Astrocyte of the cerebellum (primary cell): ENCODE measurements at places on chromosomes 2 and 18.

DNA sequence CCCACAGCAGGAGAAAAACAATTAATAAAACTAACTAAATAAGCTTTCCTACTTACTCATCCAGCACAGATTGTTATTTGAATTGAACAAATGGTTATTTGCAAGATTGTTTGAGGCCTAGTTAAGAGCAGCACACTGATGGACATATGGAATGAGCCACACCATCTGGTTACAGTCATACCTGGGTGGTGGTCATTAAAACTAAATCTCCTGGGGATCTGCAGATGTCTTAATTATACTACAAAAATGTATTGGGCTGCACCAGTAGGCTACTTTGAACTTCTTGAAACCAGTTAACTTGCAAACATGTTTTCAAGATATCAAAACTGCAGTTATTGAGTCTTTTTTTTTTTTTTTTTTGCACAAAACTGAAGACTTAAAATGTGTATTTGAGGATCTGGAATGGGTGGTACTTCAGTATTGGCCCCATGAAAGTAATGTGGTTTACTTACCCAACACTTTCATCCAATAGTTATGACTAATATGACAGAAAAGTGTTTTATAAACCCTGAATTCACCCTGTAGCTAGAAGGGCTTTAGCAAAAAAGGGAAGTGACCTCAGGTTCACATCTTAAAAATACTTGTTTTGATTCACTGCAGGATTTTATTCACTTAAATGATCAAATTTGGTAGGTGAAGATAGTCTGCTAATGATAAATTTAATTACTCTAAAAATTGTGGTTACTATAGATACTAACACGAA lies 10.8 kb downstream of the AGFG1 start:
- DNase-seq, result no peak

DNA sequence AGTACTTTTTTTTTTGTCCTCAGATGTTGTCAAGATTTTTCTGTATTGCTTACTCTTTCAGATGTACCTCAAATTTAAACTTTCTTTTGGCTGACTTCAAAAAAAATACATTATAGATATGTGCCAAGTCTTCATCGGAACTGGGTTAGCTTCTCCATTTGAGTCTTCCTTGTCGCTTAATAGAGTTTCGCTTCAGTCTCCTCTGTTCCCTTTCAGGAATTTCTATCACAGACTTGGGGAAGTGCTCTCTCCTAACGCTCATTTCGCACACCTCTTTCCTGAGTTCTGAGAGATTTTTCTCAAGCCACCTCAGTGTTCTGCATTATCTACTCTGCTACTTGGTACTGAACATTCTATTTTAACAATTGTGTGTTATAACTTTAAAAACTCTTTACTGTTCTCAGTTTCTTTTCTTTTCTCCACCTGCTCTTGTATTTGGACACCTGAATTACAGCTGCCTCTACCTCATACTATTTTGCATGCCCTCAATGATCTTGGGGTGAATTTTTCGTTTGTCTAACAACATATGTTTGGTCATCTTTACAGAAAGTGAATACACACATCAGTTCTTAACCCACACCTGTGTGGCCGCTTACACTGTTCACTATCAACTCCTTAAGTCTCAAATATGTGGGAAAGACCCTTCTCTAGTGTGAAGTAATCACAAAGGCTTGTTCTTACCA lies 16.5 kb downstream of the PTPN2 start:
- no peak for DNase-seq

DNA sequence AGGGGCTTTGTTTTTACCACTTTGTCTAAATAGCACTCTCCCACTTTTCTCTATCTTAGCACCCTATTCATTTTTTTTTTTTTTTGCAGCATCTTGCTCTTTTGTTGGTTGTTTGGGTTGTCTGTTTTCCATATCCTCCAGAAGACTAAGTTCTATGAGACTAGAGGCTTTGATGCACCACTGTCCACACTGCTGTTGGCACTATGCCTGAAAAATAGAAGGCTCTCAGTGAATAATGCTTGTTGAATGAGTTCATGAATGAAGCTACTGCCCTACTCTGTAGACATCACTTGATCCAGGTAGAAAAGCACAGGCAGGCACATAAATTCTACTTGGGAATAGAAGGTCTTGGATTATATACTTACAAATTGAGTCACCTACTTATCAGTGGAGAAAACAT lies 7.3 kb downstream of the IL1A start:
- no peak for DNase-seq

DNA sequence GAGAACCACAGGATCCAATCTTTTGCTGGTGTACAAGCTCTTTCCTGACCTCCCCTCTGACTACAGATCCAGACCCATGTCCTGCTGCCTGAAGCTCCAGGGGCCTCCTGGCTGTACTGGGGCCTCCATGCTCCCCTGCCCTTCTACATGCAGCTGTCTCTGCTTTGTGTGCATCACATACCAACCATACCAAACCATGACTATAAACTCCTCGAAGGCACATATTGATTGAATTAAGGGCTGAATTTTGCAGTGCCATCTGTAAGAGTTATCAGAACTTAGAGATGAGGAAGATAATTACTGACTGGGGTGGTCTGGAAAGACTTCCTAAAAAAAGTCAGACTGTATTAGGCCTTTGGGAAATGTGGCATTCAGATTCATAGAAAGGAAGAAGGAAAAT lies 139.9 kb upstream of the CXCR4 start:
- DNase-seq, result no peak

- DNase-seq, result no peak
Observed at GRCh38 chr2:144268036-144268678, 251.8 kb downstream of the ZEB2 start.

- no peak for DNase-seq
Observed at GRCh38 chr2:44779793-44780192, 161.7 kb upstream of the SIX3 start.

DNA sequence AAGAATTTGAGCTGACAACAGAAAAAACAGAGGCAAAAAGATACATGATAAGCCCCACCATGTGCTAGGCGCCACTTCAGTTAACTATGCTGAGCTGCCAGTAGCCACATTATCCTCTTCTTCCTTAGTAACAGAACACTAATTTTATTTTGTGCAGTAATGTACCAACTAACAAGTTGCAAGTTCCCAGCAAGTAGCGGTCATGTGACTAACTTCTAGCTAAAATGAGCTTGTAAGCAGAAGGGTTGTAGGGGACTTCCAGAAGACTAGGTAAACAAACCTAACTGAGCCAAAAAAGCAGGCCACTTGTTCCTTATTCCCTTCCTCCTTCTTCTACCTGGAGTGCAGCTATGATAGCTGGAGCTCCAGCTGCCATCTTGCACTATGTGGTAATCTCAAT lies 75.5 kb downstream of the DTNB start:
- no peak for DNase-seq
